ENCODE measurements at places on chromosomes 4 and X.

DNA sequence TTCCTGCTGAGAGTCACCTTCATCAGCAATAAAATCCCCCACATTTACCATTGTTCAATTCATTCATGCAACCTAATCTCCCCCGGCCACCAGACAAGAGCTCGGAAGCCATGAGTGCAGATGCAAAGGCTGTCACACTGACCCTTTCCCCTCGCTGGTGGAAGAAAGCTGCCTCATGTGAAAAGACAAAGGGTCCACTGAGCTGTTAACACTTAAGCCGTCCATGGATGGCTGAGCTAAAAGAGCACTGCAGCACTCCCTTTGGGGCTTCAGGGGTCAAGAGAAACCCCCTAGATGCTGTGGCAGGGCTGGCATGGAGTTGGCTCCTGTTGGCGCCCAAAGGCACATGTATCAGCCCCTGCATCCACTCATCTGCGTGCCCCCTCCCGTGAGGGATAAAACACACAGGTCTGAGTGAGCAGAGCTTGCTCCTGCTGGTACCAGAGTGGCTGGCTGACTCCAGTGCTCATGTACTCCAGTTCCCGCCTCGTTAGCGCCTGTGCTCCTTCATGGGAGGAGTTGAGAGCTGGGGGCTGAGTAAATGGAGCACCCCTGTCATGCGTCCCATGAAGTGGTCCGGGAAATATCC is 216.5 kb downstream of the PDHA2 start:
- no peak for DNase-seq

GRCh38 chr4:80129785-80130184 is 56.8 kb upstream of the ANTXR2 start:
- no peak for DNase-seq

DNA sequence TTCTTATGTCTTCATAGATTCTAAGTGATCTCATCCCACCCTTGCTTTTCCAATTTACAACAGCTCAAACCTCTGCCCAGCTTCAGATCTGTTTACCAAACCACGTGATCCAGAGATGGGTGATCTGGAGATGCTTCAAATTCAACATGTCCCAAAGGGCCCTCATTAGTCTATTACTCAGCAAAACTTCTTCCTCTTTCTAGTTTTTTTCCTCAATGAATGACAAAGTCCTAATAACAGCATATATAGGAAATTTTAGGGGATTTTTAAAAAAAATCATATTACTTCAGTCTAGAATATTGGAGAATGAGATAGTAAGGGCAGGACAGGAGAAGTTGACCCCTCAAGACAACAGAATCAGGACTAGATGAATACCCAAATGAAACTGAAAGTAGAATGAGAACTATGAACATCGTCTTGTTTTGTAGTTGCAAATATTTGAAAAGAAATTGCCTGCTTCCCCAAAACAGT is 127.1 kb downstream of the CFAP299 start:
- no peak for DNase-seq

DNA sequence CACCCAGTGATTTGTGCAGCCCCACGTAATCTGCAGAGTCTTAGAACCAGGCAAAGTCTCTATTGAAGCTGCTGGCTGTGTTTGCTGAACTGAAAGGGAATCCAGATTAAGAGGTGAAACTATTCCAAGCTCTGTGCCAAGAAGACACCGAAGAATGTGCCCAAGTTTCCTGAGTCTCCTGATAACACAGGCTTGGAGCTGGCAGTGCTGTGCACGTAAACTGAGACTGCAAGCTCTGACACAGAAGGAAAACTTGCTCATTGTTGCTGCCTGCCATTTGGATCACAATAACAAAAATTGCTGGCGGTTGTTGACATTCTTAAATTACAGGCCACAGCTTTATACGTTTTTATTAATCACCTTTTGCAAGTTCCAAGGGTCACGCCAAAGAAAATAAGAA is 60.2 kb upstream of the VCX3B start:
- DNase-seq = no peak

DNA sequence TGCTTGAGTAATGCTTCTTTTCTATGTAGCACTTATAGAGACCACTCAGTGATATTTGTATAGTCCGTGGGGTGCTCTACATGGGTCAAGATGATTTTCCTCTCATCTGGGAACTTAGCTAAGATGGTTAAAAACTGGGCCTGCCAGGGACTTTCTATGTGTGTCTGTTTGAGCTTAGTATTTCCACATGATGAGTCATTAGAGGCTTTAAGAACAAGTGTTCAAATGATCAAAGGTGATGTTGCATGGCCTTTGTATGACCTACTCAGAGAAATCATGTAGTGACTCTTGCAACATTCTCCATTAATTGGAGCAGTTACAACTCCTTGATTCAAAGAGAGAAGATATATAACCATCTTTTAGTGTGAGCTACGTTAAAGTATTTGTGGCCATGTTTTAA is 1480.5 kb upstream of the IGFBP7 start:
- DNase-seq = no peak

DNA sequence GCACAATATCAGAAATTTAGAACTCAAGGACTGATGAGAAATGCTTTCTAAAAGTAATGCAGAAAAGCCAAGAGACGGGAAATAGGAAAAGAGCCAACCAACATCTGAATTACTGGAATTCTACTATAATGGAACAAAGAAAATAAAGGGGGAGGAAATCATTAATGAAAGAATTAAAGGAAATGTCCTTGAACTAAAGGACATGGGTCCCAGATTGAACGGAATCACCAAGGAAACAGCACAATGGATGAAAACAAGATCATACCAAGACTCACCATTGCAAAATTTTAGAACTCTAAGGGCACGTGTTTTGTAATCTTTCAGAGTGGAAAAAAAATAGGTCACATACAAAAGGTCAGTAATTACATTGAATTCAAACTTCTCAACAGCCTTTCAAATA is 35.9 kb downstream of the HPGDS start:
- no peak for DNase-seq

GRCh38 chr4:30726090-30726675 is 6.0 kb downstream of the PCDH7 start:
- no peak for DNase-seq

GRCh38 chr4:87078987-87079486 is 141.4 kb downstream of the KLHL8 start:
- DNase-seq = no peak

DNA sequence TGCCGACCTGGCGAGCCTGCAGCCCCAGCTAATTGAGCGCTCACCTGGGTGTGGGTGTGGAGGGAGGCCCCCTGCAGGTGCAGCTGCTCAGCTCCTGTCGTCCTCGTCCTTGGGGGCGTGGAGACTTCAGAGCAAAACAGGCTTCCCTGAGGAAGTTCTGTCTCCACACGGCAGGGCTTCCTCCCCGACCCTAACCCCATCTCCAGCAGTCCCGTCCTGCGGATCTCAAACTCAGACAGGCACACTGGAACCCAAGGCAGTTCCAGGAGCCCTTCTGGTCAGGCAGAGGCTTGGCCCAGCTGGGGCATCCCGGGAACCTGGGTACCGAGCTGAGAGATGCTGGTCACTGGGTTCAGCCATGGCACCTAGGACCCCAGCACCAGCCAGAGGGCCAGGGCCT is 24.4 kb downstream of the TACC3 start:
- DNase-seq = no peak

- no peak for DNase-seq
These were observed 62.1 kb downstream of the CLCN3 start for GRCh38 chr4:169682372-169683047.

- no peak for DNase-seq
These were observed 1075.0 kb upstream of the TENM3 start for GRCh38 chr4:181168011-181168805.

GRCh38 chrX:69077895-69078455 is 87.3 kb downstream of the PJA1 start:
- no peak for DNase-seq

DNA sequence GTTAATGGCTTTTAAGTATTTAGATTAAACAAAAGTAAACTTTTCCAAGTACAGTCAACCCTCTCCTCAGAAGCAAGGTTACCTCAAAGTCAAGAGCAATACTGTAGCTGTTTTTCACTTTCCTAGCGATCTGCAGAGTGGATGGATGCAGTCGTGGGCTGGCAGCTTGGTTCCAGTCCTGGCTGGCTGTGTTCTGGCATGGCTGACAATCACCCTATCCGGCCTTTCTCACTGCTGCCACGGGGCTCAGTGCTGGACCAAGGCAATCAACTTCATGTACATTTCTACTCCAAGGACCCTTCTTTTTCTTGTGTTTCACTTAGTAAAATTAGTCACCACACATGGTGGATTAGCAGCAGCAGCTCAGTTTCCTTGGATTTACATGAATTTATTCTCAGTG is 208.3 kb downstream of the GABRB1 start:
- DNase-seq = no peak
